Adrenal gland (tissue), 19 donors: ENCODE measurements at places on chromosomes 16 and 17. TPM values are rescaled to one million over a fixed set of nuclear protein-coding genes. Genes with fewer than 3 reads are reported as not detected.

The CPNE7 gene
- total RNA-seq = 1.1 TPM

The MMP2 gene
- 210 TPM for total RNA-seq

The C16orf78 gene
- total RNA-seq = not detected

The SLC12A3 gene
- not detected for total RNA-seq

GRCh38 chr16:75022567-75022966 lies 23.7 kb downstream of the ZNRF1 start:
- DNase-seq = no peak

DNA sequence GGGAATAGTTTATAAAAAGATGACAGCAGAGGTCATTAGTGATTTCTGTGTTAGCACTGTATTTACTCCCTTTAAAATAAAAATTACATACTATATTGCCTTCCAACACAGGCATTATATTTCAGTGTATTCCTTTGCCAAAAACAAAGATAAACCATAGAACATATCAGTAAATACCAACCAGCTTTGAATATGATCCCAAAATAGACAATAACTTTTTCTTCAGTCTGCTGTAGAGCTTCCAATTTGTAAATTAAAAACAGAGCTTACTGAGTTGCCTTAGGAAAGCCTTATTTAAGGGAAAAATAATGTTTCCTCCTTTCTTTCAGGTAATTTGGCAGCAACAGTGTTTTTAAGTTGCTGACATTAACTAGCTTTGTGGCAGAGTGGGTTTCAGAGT lies 352.1 kb upstream of the TBX2 start:
- DNase-seq = no peak

GRCh38 chr17:28394337-28395116 lies 11.5 kb downstream of the SLC46A1 start:
- no peak for DNase-seq
